Fibroblast of lung (primary cell): ENCODE measurements at places on chromosomes 2 and 18.

GRCh38 chr2:219024059-219024458 lies 17.3 kb downstream of the CFAP65 start:
- DNase-seq: no peak

- peak; percentile 21 for DNase-seq
These were observed 54.8 kb upstream of the KLHL29 start for GRCh38 chr2:23330214-23330613.

GRCh38 chr18:26637324-26637723 lies 89.0 kb upstream of the KCTD1 start:
- no peak for DNase-seq

- no peak for DNase-seq
These were observed 234.4 kb downstream of the BCL11A start for GRCh38 chr2:60319031-60319547.

- no peak for DNase-seq
These were observed 476 bp downstream of the STRN start for GRCh38 chr2:36965751-36966369.

DNA sequence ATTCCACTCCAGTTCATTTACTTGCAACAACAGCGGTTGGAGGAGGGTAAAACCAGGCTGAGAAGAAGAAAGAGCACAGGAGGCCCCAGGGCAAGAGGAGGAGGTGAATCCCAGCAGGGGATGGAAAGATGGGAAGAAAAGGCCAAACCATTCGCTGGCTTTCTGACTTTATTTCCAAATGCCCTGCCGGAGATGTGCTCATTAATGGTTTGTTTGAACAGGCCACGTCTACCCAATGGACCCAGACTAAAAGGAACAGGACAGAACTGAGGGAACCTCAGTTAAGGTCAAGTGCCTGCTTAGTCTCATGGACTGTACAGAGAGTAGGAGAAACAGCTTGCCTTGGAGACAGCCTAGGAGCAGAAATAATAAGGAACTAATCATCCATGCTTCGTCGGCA lies 121.6 kb upstream of the NDUFV2 start:
- DNase-seq: no peak

DNA sequence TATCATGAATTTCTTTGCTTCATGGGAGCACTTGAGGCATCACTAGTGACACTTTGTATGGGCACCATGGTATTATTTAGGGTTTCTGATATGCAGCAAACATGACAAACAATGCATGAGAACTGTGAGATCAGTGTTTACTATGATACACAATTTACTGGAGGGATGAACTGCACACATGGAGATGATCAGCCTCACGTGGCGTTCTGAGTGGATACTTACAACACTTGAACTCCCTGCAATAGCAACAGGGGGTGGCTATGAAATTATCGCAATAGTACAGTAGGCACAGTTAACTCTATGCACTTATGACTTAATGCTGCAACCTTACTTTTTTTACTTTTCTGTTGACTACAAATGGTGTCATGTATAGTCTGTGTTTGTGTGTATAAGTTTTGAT lies 18.5 kb upstream of the UGT1A8 start:
- no peak for DNase-seq

DNA sequence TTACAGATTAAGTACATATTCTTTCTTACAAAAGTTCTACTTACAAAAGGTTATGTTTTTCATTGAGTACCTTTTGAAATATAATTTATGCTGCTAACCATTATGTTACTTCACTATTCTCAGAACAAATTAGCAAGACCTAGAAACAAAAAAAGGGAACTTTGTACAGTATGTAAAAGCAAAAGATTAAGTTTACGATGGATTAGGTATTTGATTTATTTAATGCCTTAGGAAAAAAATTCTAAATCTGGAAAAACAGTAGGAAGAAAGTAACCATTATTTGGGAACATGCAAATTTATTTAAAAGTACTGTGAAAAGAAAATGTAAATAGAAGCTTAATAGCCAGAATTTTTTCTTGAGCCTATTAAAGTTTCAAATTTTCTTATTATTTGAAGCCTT lies 144.6 kb downstream of the AGPS start:
- DNase-seq: no peak

DNA sequence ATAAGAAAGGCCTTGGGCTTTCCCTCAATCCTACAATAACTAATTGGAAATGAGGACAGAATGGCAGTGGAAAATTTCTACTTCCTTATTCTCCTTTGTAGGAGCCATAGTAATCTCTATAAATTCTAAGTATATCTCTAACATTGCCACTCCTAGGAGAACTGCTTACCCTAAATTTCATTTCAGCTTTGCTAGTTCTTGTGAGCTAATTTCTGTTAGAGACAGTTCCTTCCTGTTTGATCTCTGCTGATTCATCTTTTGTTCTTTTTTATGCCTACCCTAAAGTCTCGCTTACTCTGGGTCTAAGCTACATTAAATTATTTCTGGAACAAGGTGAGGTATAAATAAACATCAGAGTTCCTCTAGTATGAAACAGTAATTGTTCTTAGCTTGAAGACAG lies 25.7 kb downstream of the ABHD3 start:
- DNase-seq: no peak

DNA sequence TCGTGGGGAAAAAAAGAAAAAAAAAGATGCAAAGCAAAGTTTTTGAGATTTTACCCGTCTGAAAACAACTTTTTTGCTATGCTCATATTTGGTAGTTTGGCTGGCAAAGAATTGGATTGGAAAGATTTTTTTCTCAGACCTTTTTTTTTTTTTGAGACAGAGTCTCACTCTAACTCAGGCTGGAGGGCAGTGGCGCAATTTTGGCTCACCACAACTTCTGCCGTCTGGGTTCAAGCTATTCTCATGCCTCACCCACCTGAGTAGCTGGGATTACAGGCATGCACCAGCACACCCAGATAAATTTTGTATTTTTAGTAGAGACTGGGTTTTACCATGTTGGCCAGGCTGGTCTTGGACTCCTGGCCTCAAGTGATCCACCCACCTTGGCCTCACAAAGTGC lies 56.3 kb upstream of the TANC1 start:
- no peak for DNase-seq

DNA sequence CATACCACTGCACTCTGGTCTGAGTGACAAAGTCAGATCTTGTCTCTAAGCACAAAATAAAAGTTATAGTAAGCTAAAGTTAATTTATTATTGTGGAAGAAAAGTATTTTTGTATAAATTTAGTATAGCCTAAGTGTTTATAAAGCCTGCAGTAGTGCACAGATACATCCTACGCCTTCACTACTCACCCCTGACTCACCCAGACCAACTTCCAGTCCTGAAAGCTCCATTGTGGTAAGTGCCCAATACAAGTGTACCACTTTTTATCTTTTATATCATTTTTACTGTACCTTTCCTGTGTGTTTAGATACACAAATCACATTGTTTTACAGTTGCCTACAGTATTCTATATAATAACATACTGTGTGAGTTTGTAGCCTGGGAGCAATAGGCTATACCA lies 57.5 kb downstream of the UBE2E3 start:
- DNase-seq: peak; percentile 83

GRCh38 chr2:152134488-152135280 lies 35.8 kb upstream of the CACNB4 start:
- peak; percentile 37 for DNase-seq

GRCh38 chr2:136901732-136902131 lies 136.4 kb downstream of the THSD7B start:
- DNase-seq: no peak
